ENCODE measurements at places on chromosomes 7 and 10. TPM values are rescaled to one million over a fixed set of nuclear protein-coding genes. Genes with fewer than 3 reads are reported as not detected.
A peak's percentile ranks its signal among the peaks of the same experiment; 100 is the strongest.

DNA sequence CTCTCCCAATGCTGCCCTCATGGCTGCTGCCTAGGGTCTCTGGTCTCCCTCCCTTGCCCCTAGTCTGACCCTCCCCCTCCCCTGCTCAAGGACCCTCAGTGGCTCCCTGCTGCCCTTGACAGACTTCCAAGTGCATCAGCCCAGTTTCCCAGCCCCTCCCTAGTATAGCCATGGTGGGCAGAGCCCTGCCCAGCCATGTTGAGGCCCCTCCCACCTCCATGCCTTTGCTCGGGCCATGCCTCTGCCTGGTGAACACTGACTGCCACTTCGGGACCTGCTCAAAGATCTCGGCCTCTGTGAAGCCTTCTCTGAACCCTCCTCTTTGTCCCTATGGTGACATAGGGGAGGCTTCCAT is 73.2 kb downstream of the MYL10 start:
- peak; percentile 1 for DNase-seq
- no peaks in the 10 kb centered on the region for H3K4me1 ChIP-seq
- no peak overlapping the region for H3K4me3 ChIP-seq
- H3K36me3 ChIP-seq: no peaks in the 10 kb centered on the region
- H3K27ac ChIP-seq: no peak overlapping the region
- no peaks in the 10 kb centered on the region for H3K27me3 ChIP-seq

PRKRIP1 gene
- 27.5 TPM for total RNA-seq

- no peaks in the 10 kb centered on the region for H3K4me1 ChIP-seq
- peaks cover 46% of the 10 kb centered on the region for H3K36me3 ChIP-seq
- no peak overlapping the region for H3K4me3 ChIP-seq
Measured at GRCh38 chr10:103096130-103096529, 96.9 kb downstream of the NT5C2 start.

C10orf143 gene
- not detected for total RNA-seq

GRCh38 chr7:36400036-36400435 is 10.4 kb downstream of the ANLN start:
- H3K36me3 ChIP-seq: no peaks in the 10 kb centered on the region
- H3K27me3 ChIP-seq: no peaks in the 10 kb centered on the region

GRCh38 chr7:95687759-95688343 is 84.5 kb upstream of the DYNC1I1 start:
- no peak overlapping the region for H3K4me3 ChIP-seq
- DNase-seq: no peak
- peaks cover 5% of the 10 kb centered on the region for H3K4me1 ChIP-seq
- no peaks in the 10 kb centered on the region for H3K36me3 ChIP-seq
- peaks cover under 1% of the 10 kb centered on the region for H3K27me3 ChIP-seq

DNA sequence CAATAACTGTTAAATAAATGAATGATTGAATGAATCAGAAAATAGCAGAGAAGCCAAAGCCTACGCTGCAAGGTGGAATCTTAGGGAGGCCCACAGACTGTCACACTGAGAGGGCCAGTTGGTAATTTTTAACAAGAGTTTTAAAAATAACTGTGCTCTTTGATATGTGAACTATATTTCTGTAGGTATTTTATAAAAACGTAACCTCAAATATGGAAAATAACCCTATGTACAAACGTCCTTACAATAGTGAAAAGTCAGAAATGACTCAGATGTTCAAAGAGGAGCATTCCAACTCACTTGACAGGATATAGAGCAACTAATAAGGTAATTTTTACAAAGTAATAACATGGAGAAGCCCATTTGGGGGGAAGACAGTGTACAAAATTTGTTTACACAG is 18.9 kb upstream of the TMEM273 start:
- H3K27me3 ChIP-seq: no peaks in the 10 kb centered on the region
- no peak for DNase-seq

- peaks cover 3% of the 10 kb centered on the region for H3K4me1 ChIP-seq
- H3K36me3 ChIP-seq: no peaks in the 10 kb centered on the region
- no peak overlapping the region for H3K27ac ChIP-seq
- DNase-seq: no peak
Measured at GRCh38 chr10:75014516-75015230, 96.8 kb upstream of the SAMD8 start.

DNA sequence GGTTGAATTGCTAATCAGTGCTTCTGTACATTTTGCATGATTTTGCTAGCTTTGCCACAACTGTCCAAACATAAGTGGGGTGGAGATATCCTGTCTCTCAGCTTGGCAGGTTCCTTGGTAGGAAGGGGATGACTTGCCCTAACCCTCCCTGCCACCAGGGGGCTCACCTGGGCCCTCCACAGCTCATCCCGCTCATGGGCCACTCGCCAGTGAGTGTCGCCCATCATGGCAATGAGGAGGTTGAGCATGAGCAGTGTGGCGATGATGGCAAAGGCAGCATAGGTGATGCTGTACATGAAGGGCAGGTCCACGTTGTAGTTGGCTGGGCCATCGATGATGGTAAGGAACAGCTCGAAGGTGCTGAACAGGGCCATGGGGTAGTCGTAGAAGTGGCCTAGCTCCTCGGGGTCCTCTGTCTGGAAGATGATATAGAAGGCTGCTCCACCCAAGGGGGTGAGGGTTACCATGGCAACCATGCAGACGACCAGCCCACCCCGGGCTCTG is 12.2 kb downstream of the TRPV6 start:
- H3K4me1 ChIP-seq: no peaks in the 10 kb centered on the region
- no peaks in the 10 kb centered on the region for H3K27me3 ChIP-seq
- no peak overlapping the region for H3K27ac ChIP-seq
- DNase-seq: no peak
- no peaks in the 10 kb centered on the region for H3K36me3 ChIP-seq
- no peak overlapping the region for H3K4me3 ChIP-seq

GRCh38 chr10:132549371-132549770 is 11.8 kb downstream of the INPP5A start:
- no peaks in the 10 kb centered on the region for H3K36me3 ChIP-seq
- no peak overlapping the region for H3K27ac ChIP-seq
- H3K4me3 ChIP-seq: no peak overlapping the region
- H3K4me1 ChIP-seq: peaks cover 13% of the 10 kb centered on the region
- no peak for DNase-seq

PRSS58 gene
- total RNA-seq: not detected

DNA sequence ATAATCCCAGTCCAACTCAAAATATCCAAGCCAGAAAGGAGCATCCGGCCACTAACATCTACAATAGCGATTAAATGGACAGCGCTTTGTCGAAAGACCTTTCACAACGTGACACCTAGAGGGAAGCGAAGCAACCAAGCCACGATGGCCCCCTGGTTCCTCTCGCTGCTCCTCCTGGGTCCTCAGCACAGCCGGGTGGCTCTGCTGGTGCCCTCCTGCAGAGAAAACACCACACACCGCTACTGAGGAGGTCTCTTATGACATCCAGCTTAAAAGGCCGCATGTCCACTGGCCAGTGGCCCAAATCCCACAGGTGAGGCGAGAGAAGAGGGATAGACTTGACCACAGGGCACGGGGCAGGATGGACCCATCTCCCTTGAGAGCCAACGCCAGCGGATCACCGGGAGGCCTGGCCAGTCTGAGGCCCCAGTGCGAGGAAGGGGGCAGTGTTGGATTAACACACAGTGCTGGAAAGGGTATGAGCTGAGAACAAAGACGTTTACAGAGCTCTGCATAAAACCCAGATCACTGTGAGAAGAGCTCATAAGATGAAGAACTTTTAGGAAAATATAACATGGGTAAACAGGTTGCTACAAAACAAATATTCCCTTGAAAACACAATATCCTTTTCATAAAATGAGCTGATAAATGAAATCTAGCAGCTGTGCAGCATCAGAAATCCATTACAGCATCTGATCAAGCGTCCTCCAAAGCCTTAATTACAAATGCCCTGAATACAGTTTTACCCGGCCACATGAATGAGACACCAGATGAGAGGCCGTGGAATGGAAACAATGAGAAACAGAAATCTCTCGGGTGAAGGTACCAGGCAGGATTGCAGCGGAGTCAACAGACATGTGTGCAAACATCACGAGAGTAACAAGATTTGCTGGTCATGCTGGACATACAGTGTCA is 236.7 kb downstream of the DIP2C start:
- DNase-seq: no peak
- no peak overlapping the region for H3K4me3 ChIP-seq
- no peaks in the 10 kb centered on the region for H3K36me3 ChIP-seq
- H3K27ac ChIP-seq: peak overlapping the region; percentile 54

DNA sequence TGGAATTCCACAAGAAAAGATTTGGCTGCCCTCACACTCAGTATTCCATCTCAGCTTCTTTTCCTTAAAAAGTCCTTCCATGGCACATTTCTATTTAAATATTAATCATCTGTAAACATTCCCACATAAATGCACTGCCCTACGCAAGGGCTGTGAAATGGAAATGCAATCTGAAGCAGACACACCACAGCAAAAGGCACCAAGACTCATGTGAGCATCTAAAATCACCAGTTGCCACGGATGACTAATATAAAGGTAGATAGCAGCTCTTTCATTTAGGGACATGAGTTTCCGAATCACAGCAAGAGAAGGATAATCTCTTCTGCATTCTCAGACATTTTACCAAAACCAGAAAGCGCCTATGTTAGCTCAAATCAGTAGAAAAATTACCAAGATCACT is 31.6 kb downstream of the COA1 start:
- no peaks in the 10 kb centered on the region for H3K36me3 ChIP-seq
- no peak overlapping the region for H3K4me3 ChIP-seq
- H3K27me3 ChIP-seq: no peaks in the 10 kb centered on the region
- H3K4me1 ChIP-seq: no peaks in the 10 kb centered on the region
- H3K27ac ChIP-seq: no peak overlapping the region

CNOT4 gene
- total RNA-seq: 18.4 TPM

DNA sequence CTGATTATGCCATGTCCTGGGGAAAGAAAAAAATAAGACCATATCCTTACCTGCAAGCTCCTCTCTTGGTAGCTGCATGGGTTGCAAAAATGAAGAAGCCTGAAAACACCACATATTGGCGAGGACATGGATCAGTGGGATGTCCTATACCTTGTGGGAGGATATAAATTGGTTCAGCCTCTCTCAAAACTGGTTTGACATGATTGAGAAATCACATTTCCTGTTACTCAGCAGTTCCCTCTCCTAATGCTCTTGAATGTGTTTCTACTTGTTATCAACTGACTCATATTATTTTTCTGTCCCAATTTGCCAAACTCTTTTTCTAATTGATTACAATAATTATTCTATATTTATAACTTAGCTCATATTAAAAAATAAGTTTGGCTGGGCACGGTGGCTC is 380.2 kb downstream of the EXOC4 start:
- no peak overlapping the region for H3K27ac ChIP-seq
- no peak overlapping the region for H3K4me3 ChIP-seq
- peaks cover 13% of the 10 kb centered on the region for H3K36me3 ChIP-seq
- no peaks in the 10 kb centered on the region for H3K27me3 ChIP-seq
- no peak for DNase-seq

PLEKHS1 gene
- total RNA-seq: 0.60 TPM

GRCh38 chr7:114217026-114217806 is 197.4 kb upstream of the FOXP2 start:
- no peak overlapping the region for H3K27ac ChIP-seq
- no peak overlapping the region for H3K4me3 ChIP-seq
- no peak for DNase-seq

NXPH1 gene
- total RNA-seq: not detected

- no peak overlapping the region for H3K4me3 ChIP-seq
- H3K27ac ChIP-seq: no peak overlapping the region
- no peak for DNase-seq
- no peaks in the 10 kb centered on the region for H3K4me1 ChIP-seq
- H3K27me3 ChIP-seq: no peaks in the 10 kb centered on the region
Measured at GRCh38 chr10:59611048-59611447, 98.6 kb downstream of the SLC16A9 start.

OR9A2 gene
- not detected for total RNA-seq

DNA sequence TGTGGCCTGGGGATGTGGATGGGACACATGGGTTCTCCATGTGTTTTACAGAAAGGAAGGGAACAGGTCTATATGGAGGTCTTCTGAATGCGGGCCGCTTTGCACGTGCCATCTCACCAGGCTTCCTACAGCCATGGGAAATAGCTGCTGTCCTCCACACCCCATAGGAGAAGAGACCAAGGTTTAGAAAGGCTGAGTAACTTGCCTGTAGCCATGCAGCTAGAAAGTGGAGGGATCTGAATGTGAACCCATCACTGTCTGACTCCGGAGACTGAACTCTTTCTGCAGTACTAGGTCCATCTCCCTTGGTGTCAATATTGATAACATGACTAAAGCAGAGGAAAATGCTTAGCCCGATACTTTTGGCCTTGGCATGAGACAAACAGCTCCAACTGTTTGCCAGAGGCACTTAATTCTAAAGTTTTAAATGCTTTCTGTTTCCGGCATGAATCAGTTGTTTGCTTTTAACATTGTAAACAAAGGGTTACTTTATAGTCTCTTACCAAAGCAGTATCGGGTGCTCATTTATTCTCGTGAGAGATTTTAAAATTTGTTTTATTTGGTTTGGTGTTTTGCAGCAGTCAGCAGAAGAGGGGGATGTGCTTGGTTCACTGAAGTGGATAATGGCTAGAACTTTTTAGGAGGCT is 64.8 kb upstream of the LOXL4 start:
- H3K27ac ChIP-seq: no peak overlapping the region
- no peak for DNase-seq
- no peaks in the 10 kb centered on the region for H3K27me3 ChIP-seq
- H3K4me3 ChIP-seq: no peak overlapping the region
- H3K4me1 ChIP-seq: peaks cover 8% of the 10 kb centered on the region

PDE6C gene
- not detected for total RNA-seq

GRCh38 chr10:15313047-15313446 is 58.0 kb downstream of the FAM171A1 start:
- H3K4me3 ChIP-seq: no peak overlapping the region
- no peaks in the 10 kb centered on the region for H3K27me3 ChIP-seq
- DNase-seq: no peak
- peak overlapping the region; percentile 44 for H3K27ac ChIP-seq
- peaks cover 38% of the 10 kb centered on the region for H3K4me1 ChIP-seq
- no peaks in the 10 kb centered on the region for H3K36me3 ChIP-seq

BICC1 gene
- total RNA-seq: 2.5 TPM

GRCh38 chr7:155329225-155329624 is 31.5 kb downstream of the INSIG1 start:
- no peak overlapping the region for H3K27ac ChIP-seq
- no peaks in the 10 kb centered on the region for H3K4me1 ChIP-seq
- no peak for DNase-seq
- no peaks in the 10 kb centered on the region for H3K36me3 ChIP-seq

CAMK1D gene
- 17.6 TPM for total RNA-seq

DNA sequence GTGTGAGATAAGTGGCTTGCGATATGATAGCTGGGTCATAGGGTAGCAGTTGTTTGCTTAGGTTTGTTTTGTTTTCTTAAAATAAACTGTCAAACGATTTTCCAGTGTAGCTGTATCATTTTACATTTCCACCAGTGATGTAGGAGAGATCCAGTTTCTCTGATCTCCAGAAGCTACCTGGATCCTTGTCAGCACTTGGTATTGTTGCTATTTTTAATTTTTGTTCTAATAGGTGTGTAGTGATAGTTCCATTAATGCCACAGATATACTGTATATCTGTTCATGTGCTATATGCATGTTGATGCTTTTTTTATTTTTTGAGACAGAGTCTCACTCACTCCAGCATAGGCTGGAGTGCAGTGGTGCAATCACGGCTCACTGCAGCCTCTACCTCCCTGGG is 44.4 kb downstream of the GOLGA7B start:
- H3K36me3 ChIP-seq: no peaks in the 10 kb centered on the region
- no peak for DNase-seq
- H3K4me3 ChIP-seq: no peak overlapping the region
- no peak overlapping the region for H3K27ac ChIP-seq
- H3K27me3 ChIP-seq: peaks cover 4% of the 10 kb centered on the region
- H3K4me1 ChIP-seq: no peaks in the 10 kb centered on the region

GRCh38 chr7:5638994-5639393 is 142.5 kb downstream of the RNF216 start:
- no peaks in the 10 kb centered on the region for H3K36me3 ChIP-seq
- no peak overlapping the region for H3K27ac ChIP-seq
- no peak for DNase-seq
- peaks cover 55% of the 10 kb centered on the region for H3K4me1 ChIP-seq
- H3K4me3 ChIP-seq: no peak overlapping the region

ACTL6B gene
- total RNA-seq: not detected
